ENCODE measurements at places on chromosomes 7 and 10. TPM values are rescaled to one million over a fixed set of nuclear protein-coding genes. Genes with fewer than 3 reads are reported as not detected.

Gene SH2B2
- 11.0 TPM for total RNA-seq

Gene ASB15
- total RNA-seq: not detected

Gene SKIDA1
- total RNA-seq: 2.9 TPM

Gene KIAA1549
- 10.1 TPM for total RNA-seq

GRCh38 chr10:46317370-46317769, 30.6 kb downstream of the ANTXRL start:
- DNase-seq: no peak

- peak; percentile 8 for DNase-seq
Observed at GRCh38 chr10:129766611-129767550, 197.2 kb downstream of the EBF3 start.

DNA sequence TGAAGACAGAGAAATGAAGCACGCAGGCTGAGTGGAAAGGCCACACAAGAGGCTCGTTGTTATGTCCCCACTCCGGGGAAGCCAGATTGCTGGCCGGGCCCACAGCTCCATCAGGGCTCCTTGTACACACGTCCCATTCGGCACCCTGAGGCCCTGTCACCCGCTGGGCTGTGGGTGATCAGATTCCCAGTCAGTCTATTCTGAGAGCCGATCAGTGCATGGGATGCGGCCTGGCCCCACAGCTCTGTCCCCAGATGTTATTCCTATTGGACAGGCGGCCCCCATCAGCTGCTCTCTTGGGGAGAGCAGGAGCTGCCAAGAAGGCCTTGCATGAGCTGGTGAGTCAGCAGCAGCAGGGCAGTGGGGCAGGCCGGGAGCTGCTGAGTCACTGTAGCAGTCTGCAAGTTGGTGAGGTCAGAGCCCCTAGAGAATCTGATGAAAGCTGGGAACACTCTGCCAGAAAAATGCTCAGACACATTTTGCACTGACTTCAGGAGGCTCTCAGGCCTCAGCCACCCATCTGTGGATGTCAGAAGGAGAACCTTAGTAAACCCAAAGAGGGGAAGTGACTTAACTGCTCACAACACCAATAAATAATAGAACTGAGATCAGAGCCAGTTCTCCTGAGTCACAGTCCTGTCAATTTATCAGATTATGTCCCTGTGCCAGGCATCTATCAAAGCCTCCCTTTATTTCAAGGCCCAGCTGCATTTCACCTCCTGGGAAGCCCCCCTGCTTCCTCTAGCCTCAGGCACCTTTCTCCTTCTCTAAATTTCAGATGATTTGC, 9.4 kb upstream of the PSAP start:
- DNase-seq: peak; percentile 89

- DNase-seq: no peak
Observed at GRCh38 chr10:98832738-98833137, 386.0 kb upstream of the HPS1 start.

GRCh38 chr7:69203871-69204270, 394.4 kb upstream of the AUTS2 start:
- DNase-seq: no peak

Gene UPP1
- total RNA-seq: 76.1 TPM

DNA sequence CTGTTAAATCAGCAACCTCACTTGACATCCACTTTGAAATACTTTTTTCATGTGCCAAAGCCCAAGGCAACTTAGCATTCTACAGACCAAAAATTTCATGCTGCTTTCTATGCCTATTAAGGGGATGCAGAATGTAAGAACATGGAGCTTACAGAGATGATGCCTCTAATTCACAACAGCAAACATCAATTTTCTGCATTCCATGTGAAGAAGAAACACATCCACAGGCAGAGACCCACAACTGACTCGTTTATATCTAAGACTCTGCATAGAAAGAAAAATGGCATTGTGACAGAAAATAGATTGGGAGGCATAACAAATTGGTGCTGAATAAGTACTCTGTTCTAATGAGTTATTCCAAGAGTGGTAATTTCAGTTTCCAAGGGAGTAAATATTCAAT, 107.6 kb downstream of the SGMS1 start:
- DNase-seq: no peak

Gene MKX
- total RNA-seq: 1.3 TPM

DNA sequence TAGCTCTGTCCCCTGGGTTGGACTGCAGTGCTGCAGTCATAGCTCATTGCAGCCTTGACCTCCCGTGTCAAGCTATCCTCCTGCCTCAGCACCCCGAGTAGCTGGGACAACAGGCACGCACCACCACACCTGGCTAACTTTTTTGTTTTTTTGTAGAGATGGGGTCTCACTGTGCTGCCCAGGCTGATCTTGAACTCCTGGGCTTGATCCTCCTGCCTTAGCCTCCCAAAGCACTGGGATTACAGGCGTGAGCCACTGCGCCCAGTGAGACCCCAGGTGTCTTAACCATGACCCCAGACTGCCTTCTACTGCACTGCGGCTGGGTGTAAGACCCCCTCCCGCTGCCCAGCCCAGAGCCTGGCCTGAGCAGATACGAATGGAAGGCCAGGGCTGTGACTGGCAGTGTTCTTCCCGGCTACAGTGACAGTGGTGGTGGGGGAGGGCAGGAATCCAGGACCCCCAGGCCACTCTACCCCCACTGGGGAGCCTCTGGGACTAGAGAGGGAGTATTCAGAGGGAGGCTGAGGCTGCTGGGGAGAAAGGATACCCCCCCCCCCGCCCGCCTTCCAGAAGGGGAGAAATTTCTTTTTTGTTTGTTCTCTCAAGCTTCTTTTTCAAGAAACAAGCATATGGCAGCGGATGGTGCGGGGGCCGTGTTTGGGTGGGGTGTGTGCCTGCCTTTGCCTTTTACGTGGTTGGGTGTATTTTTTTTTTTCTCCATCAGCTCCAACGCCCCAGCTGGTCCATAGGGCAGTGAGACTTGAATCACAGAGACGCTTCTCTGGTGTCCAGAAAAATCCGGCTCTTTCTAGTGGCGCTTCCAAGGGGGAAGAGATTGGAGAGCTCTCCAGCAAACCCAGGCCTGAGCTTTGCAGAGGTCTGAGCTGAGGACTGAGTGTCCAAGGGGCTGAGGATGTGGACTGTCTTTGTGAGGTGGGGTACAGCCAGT, 36.6 kb downstream of the GTF2IRD1 start:
- no peak for DNase-seq

- DNase-seq: no peak
Observed at GRCh38 chr7:124432009-124432578, 333.5 kb downstream of the GPR37 start.

DNA sequence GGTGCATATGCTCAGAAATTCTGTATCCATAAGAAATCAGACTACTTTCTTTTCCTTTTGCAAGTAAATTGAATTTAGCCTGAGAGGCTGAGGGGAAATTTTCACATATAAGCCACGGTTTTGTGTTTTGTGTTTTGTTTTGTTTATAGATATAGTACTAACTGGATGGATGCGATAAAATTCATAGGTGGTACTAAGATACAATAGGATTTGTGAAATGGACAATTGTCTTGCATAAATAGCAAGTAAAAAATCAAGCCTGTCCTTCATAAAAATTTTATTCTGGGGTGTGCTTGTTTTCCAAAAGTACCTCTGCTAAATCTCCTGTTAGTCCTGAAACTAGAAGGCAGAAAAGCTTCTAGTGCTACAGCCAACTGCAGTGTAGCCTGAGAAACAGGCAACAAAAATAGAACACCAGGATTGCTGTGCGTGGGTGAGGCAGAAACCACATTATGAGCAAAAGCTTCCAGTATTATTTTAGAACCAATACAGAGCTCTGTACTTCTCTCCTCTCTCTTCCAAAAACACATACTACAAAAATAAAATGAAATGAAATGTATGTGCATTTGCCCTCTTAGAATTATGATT, 634 bp upstream of the HDAC9 start:
- peak; percentile 52 for DNase-seq

GRCh38 chr10:5343561-5343960, 21.2 kb upstream of the UCN3 start:
- no peak for DNase-seq

DNA sequence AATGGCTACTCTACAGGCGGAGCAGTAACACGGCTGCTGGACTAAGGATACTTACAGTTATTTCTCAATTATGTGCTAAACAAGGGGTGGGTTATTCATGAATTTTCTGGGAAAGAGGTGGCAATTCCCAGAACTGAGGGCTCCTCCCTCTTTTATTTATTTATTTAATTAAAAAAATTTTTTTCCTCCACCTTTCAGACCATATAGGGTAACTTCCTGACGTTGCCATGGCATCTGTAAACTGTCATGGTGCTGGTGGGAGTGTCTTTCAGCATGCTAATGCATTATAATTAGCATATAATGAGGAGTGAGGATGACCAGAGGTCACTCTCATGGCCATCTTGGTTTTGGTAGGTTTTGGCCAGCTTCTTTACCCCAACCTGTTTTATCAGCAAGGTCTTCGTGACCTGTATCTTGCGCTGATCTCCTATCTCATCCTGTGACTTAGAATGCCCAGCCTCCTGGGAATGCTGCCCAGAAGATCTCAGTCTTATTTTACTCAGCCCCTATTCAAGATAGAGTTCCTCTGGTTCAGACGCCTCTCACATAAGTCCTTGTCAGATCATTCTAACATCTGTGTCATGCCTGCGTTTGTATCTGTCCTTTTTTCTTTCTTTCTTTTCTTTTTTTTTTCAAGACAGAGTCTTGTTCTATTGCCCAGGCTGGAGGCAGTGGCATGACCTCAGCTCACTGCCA, 15.9 kb upstream of the STOX1 start:
- DNase-seq: no peak

Gene NUTM2E
- 0.16 TPM for total RNA-seq

DNA sequence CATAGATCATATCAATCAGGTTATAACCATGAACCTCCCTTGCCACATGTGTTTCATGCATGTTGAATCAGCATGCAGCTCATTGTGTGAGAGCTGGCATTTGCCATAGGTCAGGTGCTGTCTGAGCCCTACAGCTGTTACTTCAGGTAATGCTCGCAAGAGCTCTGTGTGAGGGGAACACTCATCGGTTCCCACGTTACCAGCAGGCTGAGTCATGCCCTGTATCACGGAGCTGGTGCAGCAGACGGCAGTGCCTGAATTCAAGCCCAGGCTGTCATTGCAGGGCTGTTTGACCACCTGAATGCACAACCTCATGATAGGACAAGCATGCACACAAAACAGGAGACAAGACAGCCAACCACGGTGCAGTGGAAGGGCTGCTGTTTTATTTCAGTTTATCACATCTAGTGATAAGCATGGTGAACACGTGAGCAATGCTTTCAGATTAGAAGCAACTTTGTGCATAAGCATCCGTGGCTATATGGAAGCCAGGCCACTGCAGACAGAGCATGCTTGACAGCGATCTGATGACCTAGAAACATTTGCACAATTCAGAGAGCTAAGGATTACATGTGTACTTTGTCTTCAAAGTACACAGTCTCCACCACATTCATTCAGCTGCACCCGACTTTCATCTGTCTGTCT, 56.4 kb upstream of the PFKP start:
- no peak for DNase-seq

GRCh38 chr7:146022776-146023175, 93.8 kb upstream of the CNTNAP2 start:
- DNase-seq: no peak

Gene GIMAP8
- 24.3 TPM for total RNA-seq

Gene BAMBI
- 19.5 TPM for total RNA-seq

DNA sequence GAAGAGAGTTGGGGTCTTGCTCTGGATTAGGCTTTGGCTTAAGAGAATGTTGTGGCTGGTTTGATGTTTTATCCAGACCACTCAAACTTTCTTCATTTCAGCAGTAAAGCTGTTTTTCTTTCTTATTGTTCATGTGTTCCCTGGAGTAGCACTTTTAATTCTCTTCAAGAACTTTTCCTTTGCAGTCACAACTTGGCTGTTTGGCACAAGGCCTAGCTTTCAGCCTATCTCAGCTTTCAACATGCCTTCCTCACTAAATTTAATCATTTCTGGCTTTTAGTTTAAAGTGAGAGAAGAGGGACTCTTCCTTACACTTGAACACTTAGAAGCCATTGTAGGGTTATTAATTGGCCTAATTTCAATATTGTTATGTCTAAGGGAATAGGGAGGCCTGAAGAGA, 18.1 kb downstream of the CCDC126 start:
- DNase-seq: no peak

GRCh38 chr7:133633055-133633454, 380.2 kb downstream of the EXOC4 start:
- no peak for DNase-seq

Gene CALML5
- not detected for total RNA-seq

Gene CYP2E1
- 2.9 TPM for total RNA-seq

GRCh38 chr7:5217851-5218331, 27.9 kb downstream of the WIPI2 start:
- DNase-seq: peak; percentile 30

- no peak for DNase-seq
Observed at GRCh38 chr10:49143249-49143648, 9.4 kb upstream of the FAM170B start.

Gene AGR2
- 164 TPM for total RNA-seq

Gene EFCAB10
- total RNA-seq: 0.91 TPM

Measured in kidney (tissue), 22 donors.